ENCODE measurements at places on chromosomes 5 and 9. TPM values are rescaled to one million over a fixed set of nuclear protein-coding genes. Genes with fewer than 3 reads are reported as not detected.

Gene VLDLR
- 18.0 TPM for total RNA-seq

Gene ANXA2R
- total RNA-seq, result 2.5 TPM

Gene TLX3
- total RNA-seq, result not detected

Gene PTGS1
- 2.1 TPM for total RNA-seq

Gene WDR38
- total RNA-seq, result 0.12 TPM

Gene PTGES
- 175 TPM for total RNA-seq

Gene SHISAL2B
- not detected for total RNA-seq

Gene SIMC1
- total RNA-seq, result 14.3 TPM

Gene PPP3R2
- not detected for total RNA-seq

Gene FGFR4
- 25.5 TPM for total RNA-seq

Gene G3BP1
- total RNA-seq, result 138 TPM

Gene GRM6
- not detected for total RNA-seq

Gene PURA
- 4.9 TPM for total RNA-seq

Gene PPP6C
- 23.2 TPM for total RNA-seq

Gene MAMDC4
- 3.4 TPM for total RNA-seq

Gene IFNA13
- not detected for total RNA-seq

Gene OGN
- total RNA-seq, result not detected

Gene MYO10
- total RNA-seq, result 36.8 TPM

Gene SV2C
- total RNA-seq, result not detected

Gene PHYHD1
- 0.23 TPM for total RNA-seq

Gene IL9
- total RNA-seq, result not detected

Gene MAP3K1
- 1.9 TPM for total RNA-seq
